ENCODE measurements at places on chromosomes 4 and X.
A peak's percentile ranks its signal among the peaks of the same experiment; 100 is the strongest.

- no peak for DNase-seq
Observed at GRCh38 chr4:17817027-17817426, 6.2 kb downstream of the NCAPG start.

- no peak for DNase-seq
Observed at GRCh38 chrX:52139545-52139895, 45.2 kb upstream of the MAGED4 start.

DNA sequence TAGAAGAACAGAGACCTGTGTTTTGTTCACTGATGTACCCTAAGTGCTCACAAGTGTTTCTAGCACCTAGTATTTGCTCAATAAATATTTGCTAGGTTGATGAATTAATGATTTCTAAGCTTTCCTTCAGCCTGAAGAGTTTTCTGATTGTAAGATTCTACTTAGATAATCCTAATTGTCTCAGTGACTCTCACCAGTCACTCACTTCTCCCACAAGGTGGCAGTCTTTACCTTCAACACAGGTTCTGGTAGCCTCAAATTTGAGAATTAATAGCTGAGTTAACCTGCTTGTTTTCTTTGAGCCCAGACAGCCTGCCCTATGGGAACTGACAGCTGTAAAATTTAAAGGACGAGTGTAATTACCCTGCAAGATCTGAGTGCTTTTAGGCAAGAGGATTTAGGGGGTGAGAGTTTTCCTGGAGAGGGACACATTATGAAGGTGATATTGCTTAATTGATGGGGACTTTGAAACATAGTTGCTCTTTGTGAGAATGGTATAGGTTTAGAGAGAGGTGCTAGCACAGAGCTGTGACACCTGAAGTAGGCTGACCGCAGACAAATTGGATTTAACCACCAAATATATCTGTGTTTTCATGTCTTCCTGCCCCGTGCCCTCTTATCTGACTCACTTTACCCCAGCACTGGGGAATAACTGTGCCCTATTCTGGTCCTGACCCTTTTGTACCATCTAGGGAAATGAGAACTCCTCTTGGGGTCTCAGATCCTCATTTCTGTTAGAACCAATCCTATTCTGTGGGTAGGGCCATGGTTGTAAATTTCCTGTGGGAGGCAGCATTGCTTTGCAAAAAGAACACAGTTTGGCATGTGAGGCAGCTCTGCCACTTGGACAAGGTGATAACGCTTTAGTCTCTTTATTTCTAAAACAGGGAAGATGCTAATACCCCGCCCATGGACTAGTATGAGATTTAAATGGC, 27.7 kb downstream of the CD38 start:
- DNase-seq, result peak; percentile 32

GRCh38 chrX:110692866-110693265, 102.8 kb downstream of the CHRDL1 start:
- DNase-seq, result no peak

DNA sequence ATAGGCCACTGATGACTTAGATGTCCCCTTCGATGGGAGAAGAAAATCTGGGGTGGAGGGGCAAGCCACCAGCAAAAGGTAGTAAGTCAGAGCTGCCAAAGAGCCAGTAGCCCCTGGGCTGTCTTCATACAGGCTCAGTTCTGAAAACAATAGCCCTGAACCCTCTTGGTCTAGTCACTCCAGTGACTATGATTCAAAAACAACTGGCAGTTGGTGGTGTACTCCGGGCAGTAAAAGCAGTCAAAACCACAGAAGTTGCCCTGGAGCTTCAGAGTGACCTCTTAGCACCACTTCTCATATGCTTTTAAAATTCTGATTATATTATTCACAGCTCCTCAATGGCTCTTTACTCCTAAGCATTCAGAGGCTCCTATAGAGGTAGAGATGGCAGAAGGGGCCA, 164.3 kb upstream of the MAMLD1 start:
- no peak for DNase-seq

DNA sequence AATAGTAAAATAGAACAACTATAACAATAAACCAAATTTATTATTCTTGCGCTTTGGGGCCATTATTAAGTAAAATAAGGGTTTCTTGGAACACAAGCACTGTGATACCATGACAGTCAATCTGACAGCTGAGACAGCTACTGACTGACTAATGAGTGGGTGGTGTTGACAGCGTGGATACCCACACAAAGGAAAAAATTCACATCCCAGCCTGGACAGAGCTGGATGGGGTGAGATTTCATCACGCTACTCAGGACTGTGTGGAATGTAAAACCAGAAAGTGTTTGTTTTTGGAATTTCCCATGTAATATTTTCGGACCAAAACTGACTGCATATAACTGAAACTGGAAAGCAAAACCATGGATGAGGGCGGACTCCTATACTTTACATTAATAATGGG, 48.8 kb downstream of the IGFBP7 start:
- DNase-seq, result no peak

DNA sequence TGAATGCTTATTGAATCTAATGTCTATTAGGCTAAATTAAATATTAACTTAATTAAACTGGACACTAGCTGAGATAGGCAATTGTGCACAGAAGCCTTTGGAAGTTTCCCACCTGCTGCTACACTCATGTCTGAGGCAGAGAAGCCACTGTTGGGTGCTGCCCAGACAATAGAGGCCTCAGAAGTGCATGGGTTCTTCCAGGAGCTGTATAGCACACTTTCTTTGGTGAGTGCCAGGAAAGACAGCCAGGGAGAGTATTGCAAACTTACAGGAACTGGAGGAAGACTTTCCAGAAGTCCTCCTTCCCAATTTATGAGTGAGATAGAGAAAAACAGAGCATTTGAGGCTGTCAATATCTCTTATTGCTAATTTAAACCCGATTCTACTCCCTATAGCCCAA, 89.9 kb downstream of the GPAT3 start:
- DNase-seq, result no peak

- DNase-seq, result no peak
Observed at GRCh38 chrX:154370300-154371016, 4.0 kb downstream of the FLNA start.

GRCh38 chr4:124757126-124757525, 44.6 kb upstream of the ANKRD50 start:
- DNase-seq, result no peak

- DNase-seq, result no peak
Observed at GRCh38 chr4:172088556-172088955, 275.4 kb downstream of the GALNTL6 start.

DNA sequence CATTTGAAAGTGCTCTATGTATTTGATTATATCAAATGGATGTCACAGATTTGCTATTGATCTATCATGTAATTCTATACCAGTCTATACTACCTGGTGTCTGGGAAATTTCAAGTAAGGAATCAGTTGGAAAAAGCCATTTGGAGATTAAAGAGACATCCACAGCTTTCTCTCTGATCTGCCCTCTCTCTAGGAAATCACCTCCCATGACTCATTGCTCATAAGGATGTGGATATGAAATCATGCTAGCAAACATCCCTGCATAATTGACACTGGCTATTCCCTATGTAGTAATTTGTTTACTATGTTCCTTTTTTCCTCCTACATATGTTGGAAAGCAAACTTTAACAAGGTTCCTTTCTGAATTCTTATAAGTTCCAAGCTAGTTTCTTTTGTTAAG, 94.3 kb downstream of the TEX13A start:
- DNase-seq, result no peak

- DNase-seq, result no peak
Observed at GRCh38 chr4:30537456-30537855, 182.7 kb upstream of the PCDH7 start.

DNA sequence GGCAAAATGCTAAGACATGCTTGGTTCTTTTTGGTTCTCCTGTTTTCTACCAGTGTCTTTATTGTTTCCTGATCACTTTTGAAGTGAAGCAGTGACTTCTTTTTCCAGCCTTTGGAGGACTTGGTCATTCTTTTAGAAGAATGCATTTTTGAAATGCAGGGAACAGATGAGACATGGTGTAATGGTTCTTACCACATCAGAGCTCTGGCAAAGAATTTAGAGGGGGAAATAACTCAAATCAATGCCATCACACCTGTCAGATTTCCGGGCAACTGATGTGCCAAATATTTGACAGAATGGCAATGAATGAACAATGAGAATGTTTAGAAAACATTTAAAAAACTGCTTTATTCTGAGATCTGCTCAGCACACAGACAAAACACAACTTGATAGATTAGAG, 519.6 kb downstream of the IQCM start:
- no peak for DNase-seq

DNA sequence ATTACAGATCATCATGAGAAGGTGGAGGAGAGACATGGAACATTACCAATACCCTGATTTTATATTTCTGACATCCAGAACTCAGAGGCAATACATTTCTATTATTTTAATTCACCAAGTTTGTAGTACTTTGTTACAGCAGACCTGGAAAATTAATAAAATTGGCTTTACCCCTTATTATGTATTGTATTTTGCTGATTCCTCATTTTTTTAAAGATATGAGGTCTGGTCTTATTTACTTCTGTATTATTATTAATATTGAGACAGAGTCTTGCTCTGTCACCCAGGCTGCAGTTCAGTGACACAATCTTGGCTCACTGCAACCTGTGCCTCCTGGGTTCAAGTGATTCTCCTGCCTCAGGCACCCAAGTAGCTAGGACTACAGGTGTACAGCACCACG, 357.3 kb upstream of the TECRL start:
- no peak for DNase-seq

DNA sequence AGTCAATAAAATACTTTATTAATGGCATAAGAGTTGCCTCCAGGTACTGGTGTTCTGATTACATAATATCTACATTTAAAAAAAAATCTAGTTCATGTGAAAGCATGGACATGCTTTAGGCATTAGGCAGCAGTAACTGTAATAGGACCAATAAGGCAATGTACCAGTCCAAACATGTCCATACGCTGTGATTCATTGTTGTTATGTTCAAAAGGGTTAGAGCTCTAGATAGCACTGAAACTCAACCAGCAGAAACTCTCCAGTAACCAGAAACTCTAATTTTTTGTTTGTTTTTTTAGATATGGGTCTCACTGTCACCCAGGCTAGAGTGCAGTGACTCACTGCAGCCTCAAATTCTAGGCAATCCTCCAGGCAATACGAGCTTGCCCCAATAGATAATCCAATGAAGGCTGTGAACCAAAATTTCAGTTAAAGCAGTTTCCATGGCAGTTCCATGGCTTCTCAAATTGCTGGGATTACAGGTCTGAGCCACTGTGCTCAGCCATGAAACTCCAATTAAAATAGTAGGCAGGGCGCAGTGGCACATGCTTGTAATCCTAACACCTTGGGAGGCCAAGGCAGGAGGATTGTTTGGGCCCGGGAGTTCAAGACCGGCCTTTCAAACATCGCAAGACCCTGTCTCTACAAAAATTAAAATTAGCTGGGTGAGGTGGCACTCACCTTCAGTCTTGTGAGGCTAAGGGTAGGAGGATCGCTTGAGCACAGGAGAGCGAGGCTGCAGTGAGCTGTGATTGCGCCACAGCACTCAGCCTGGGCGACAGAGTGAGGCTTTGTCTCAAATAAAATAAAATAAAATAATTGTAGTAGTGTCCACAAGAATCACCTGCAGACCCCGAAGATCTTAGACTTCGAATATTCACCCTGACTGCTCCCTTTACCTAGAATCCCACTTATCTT, 36.3 kb downstream of the MGARP start:
- DNase-seq, result no peak
